Nasal cavity respiratory epithelium epithelial cell of viscerocranial mucosa (primary cell): ENCODE measurements at places on chromosomes 13 and 19. TPM values are rescaled to one million over a fixed set of nuclear protein-coding genes. Genes with fewer than 3 reads are reported as not detected.

Gene JSRP1
- not detected in 2 replicates for total RNA-seq

Gene ONECUT3
- total RNA-seq: under 0.01 TPM in 2 replicates

Gene PRSS57
- not detected in 2 replicates for total RNA-seq

Gene C2CD4C
- 0.21 and 0.34 TPM in 2 replicates for total RNA-seq

Gene SYT5
- not detected in 2 replicates for total RNA-seq

Gene TEX26
- not detected in 2 replicates for total RNA-seq

Gene GCDH
- 18.0 and 24.6 TPM in 2 replicates for total RNA-seq

Gene ZNF506
- 10.3 and 18.0 TPM in 2 replicates for total RNA-seq

Gene CNN1
- total RNA-seq: 2.3 TPM in 1 of 2 replicates, not detected in the other

Gene FAM216B
- total RNA-seq: not detected in 2 replicates

Gene PLIN5
- total RNA-seq: 0.07 TPM in 1 of 2 replicates, not detected in the other

Gene ANGPTL8
- not detected in 2 replicates for total RNA-seq

Gene COQ8B
- 18.1 and 31.0 TPM in 2 replicates for total RNA-seq

Gene SIGLEC11
- total RNA-seq: not detected in 2 replicates

Gene ZNF649
- 14.0 and 17.0 TPM in 2 replicates for total RNA-seq

Gene ZNF91
- total RNA-seq: 21.2 and 36.9 TPM in 2 replicates

Gene FLT1
- total RNA-seq: under 0.01 TPM in 1 of 2 replicates, not detected in the other

Gene MAP1S
- total RNA-seq: 12.3 and 29.0 TPM in 2 replicates

Gene ZNF665
- total RNA-seq: 2.7 and 6.5 TPM in 2 replicates

Gene LPAR2
- 4.8 and 11.0 TPM in 2 replicates for total RNA-seq

Gene IFNL3
- not detected in 2 replicates for total RNA-seq

Gene MRI1
- total RNA-seq: 18.1 and 22.6 TPM in 2 replicates

Gene CYP2A6
- not detected in 2 replicates for total RNA-seq

Gene PDX1
- total RNA-seq: not detected in 2 replicates

Gene RUVBL2
- total RNA-seq: 140 and 155 TPM in 2 replicates

Gene TTC9B
- total RNA-seq: under 0.01 TPM in 1 of 2 replicates, not detected in the other

Gene ZNF442
- 4.1 and 4.3 TPM in 2 replicates for total RNA-seq

Gene DHDH
- 1.6 and 14.7 TPM in 2 replicates for total RNA-seq

Gene CEACAM21
- not detected in 2 replicates for total RNA-seq

Gene KPTN
- 2.7 and 4.3 TPM in 2 replicates for total RNA-seq

Gene ERVV-1
- not detected in 2 replicates for total RNA-seq

Gene TPM4
- total RNA-seq: 480 and 584 TPM in 2 replicates

Gene KBTBD6
- 6.8 and 10.2 TPM in 2 replicates for total RNA-seq

Gene LRFN3
- total RNA-seq: 2.4 and 6.5 TPM in 2 replicates

Gene IZUMO2
- total RNA-seq: not detected in 2 replicates

Gene ZNF486
- 3.8 and 6.6 TPM in 2 replicates for total RNA-seq

Gene SWSAP1
- 0.57 and 0.68 TPM in 2 replicates for total RNA-seq

Gene SBK3
- total RNA-seq: not detected in 2 replicates

Gene ZNF888
- 15.7 and 17.1 TPM in 2 replicates for total RNA-seq

Gene KLK6
- total RNA-seq: 2.5 and 3.4 TPM in 2 replicates

Gene PEG3
- total RNA-seq: 0.28 and 0.34 TPM in 2 replicates

Gene ZNF429
- total RNA-seq: 5.1 and 8.0 TPM in 2 replicates
